ENCODE measurements at places on chromosomes 11 and 22. TPM values are rescaled to one million over a fixed set of nuclear protein-coding genes. Genes with fewer than 3 reads are reported as not detected.

DNA sequence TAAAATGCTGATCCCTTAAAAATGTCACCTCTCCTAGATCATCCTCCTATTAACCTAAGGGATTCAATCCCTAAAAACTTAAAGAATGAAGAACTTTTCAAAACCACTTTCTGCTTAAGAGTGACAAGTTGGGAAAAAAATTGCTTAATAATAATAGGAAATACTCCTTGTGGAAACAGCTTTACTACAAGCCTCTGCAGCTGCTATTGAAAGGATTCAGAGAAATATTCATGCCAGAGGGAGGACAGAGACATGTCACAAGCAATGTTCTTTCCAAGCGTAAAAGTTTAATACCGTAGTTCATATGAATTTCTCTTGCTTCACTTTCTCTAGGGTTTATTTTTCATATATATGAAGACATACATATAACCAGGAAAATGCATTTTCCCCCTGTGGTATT, 98.2 kb downstream of the ARHGAP20 start:
- no peaks in the 10 kb centered on the region for H3K36me3 ChIP-seq
- no peaks in the 10 kb centered on the region for H3K4me1 ChIP-seq
- H3K27me3 ChIP-seq, result no peaks in the 10 kb centered on the region
- H3K27ac ChIP-seq, result no peak overlapping the region
- DNase-seq, result no peak

SNX32 gene
- total RNA-seq, result 0.16 TPM

- DNase-seq, result peak; percentile 59
- H3K4me3 ChIP-seq, result no peak overlapping the region
- H3K27me3 ChIP-seq, result no peaks in the 10 kb centered on the region
- peak overlapping the region; percentile 26 for H3K27ac ChIP-seq
- peaks cover 26% of the 10 kb centered on the region for H3K4me1 ChIP-seq
Observed at GRCh38 chr11:86577644-86578636, 94.5 kb downstream of the ME3 start.

- H3K27ac ChIP-seq, result no peak overlapping the region
- H3K36me3 ChIP-seq, result no peaks in the 10 kb centered on the region
- peaks cover 28% of the 10 kb centered on the region for H3K27me3 ChIP-seq
Observed at GRCh38 chr11:17702876-17703275, 16.5 kb upstream of the MYOD1 start.

GRCh38 chr11:104332110-104332509, 168.2 kb upstream of the PDGFD start:
- no peak for DNase-seq
- H3K4me3 ChIP-seq, result no peak overlapping the region
- H3K4me1 ChIP-seq, result no peaks in the 10 kb centered on the region
- H3K27me3 ChIP-seq, result no peaks in the 10 kb centered on the region
- no peaks in the 10 kb centered on the region for H3K36me3 ChIP-seq
- no peak overlapping the region for H3K27ac ChIP-seq

DNA sequence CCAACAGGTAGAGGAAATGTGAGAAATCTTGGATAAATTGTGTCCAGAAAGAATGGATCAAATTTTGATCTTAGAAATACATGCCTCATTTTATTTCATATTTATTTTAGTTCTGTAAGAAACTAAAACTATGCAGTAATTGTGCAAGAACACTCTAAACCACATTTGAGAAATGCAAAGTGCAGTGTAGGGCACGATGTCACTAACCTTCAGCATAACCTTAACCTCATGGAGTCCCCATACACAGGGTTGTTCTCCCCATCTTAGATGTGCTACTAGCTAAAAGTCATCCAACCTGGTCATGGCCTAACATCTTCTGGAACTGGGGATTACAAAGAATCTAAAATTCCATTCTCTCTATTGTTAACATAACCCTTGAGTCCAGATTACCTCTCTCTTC, 48.4 kb upstream of the ARHGAP42 start:
- no peaks in the 10 kb centered on the region for H3K36me3 ChIP-seq
- H3K4me1 ChIP-seq, result peaks cover 29% of the 10 kb centered on the region
- H3K4me3 ChIP-seq, result no peak overlapping the region
- no peak for DNase-seq
- peak overlapping the region; percentile 80 for H3K27ac ChIP-seq

GRCh38 chr11:27041141-27041899, 705 bp downstream of the BBOX1 start:
- H3K27ac ChIP-seq, result no peak overlapping the region
- H3K4me3 ChIP-seq, result no peak overlapping the region
- no peaks in the 10 kb centered on the region for H3K36me3 ChIP-seq
- DNase-seq, result no peak

VWCE gene
- 0.03 TPM for total RNA-seq

DNA sequence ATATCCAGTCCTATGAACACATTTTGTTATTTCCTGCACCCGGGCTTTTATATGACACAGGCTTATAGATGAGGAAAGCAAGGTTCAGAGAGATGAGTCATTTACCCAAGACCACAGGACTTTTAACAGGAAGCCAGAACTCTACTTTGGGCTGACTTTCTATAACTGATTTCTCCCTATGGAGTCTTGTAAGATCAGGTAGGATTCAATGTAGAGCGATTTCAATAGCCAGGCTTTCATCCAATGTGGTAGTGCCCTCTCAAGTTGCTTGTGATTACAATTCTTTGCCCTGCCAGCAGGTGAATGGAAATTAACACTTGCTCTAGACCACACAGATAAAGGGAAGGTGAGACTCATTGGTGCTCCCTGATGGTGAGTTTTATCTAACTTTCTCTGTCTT, 378.3 kb downstream of the INSC start:
- H3K27ac ChIP-seq, result no peak overlapping the region
- H3K4me1 ChIP-seq, result no peaks in the 10 kb centered on the region
- no peaks in the 10 kb centered on the region for H3K36me3 ChIP-seq
- no peak overlapping the region for H3K4me3 ChIP-seq
- H3K27me3 ChIP-seq, result no peaks in the 10 kb centered on the region

DNA sequence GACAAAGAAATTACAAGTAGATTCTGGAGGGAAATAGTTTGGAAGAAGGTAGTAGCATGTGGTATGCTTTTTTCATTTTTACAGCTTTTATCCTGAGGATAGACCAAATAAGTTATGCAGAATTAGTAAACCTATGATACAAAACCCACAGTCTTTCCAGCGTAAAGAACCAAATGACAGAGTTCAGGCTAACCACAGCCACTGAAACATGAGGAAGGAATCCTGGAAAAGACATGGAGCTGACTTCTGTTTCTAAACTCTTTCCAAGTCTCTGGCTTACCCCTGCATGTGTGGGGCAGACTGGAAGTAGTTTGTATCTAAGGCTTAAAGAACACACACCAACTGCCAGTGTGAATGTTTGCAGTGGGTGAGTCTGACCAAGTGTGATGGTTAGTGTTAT, 258.4 kb upstream of the TENM4 start:
- no peaks in the 10 kb centered on the region for H3K27me3 ChIP-seq
- H3K27ac ChIP-seq, result no peak overlapping the region
- DNase-seq, result no peak
- no peaks in the 10 kb centered on the region for H3K4me1 ChIP-seq

OR52N5 gene
- total RNA-seq, result not detected

- H3K4me3 ChIP-seq, result no peak overlapping the region
- no peak overlapping the region for H3K27ac ChIP-seq
- H3K27me3 ChIP-seq, result no peaks in the 10 kb centered on the region
Observed at GRCh38 chr11:61061081-61061826, 41.0 kb upstream of the CD5 start.

- H3K4me1 ChIP-seq, result no peaks in the 10 kb centered on the region
- no peaks in the 10 kb centered on the region for H3K36me3 ChIP-seq
- H3K27me3 ChIP-seq, result peaks cover 36% of the 10 kb centered on the region
- DNase-seq, result no peak
Observed at GRCh38 chr22:50641696-50642607, 14.0 kb upstream of the ARSA start.

KCTD14 gene
- 7.7 TPM for total RNA-seq

- no peak overlapping the region for H3K4me3 ChIP-seq
- H3K36me3 ChIP-seq, result no peaks in the 10 kb centered on the region
- no peak for DNase-seq
Observed at GRCh38 chr11:12599408-12600143, 74.6 kb upstream of the TEAD1 start.

MSANTD2 gene
- total RNA-seq, result 16.3 TPM

- no peak overlapping the region for H3K27ac ChIP-seq
- H3K4me1 ChIP-seq, result no peaks in the 10 kb centered on the region
- no peak overlapping the region for H3K4me3 ChIP-seq
- H3K36me3 ChIP-seq, result no peaks in the 10 kb centered on the region
Observed at GRCh38 chr11:16881766-16882165, 132.4 kb downstream of the PLEKHA7 start.

DNA sequence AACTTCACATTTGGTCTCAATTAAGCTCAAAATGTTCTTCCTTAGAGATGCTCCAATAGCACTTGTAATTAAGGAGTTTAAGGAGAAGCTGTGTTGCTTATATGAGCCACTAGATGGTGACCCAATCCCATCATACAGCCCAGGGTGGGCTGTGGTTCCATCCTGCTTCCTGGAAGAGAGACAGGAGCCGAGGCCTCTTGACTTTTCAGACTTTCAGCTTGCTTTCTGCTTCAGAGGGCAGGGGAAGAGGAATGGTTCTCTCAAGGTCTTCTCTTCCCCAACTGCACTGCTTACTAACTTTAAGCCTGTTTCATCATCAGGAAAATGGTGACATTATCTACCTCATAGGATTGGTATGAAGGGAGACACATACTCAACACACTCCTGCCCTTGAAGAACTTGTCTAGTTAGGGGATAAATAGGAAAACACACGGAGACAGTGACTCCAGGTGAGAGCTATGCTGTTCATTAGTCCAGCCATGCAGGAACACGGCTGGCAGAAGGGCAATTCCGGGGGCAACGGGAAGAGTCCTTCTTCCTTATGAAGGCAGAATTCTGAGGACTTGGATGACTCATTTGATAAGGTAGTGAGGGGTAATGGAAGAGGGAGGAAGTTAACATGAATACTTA, 20.1 kb downstream of the TMEM218 start:
- no peaks in the 10 kb centered on the region for H3K36me3 ChIP-seq
- no peaks in the 10 kb centered on the region for H3K27me3 ChIP-seq
- no peak overlapping the region for H3K27ac ChIP-seq
- H3K4me3 ChIP-seq, result no peak overlapping the region
